ENCODE measurements at places on chromosomes 1 and 21.

- DNase-seq: no peak
Measured at GRCh38 chr1:111241797-111242196, 14.3 kb downstream of the CHI3L2 start.

DNA sequence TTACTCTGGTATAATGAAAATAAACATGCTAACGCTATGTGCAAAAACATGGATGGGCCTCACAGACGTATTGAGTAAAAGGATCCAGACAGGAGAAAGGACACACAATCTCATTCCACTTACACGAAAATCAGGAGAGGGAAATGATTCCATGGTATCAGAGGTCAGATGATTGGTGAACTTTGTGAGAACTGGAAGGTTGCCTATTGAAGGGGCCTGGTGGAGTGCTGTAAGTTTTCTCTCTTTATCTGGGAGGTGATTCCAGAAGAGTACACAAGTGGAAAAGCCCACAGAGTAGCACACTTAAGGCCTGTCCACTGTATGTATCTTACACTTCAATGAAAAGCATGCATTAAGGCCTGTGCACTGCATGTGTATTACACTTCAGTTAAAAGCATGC, 9.6 kb downstream of the GSTM2 start:
- DNase-seq: no peak

- no peak for DNase-seq
Measured at GRCh38 chr1:86365896-86366295, 30.2 kb downstream of the ODF2L start.

DNA sequence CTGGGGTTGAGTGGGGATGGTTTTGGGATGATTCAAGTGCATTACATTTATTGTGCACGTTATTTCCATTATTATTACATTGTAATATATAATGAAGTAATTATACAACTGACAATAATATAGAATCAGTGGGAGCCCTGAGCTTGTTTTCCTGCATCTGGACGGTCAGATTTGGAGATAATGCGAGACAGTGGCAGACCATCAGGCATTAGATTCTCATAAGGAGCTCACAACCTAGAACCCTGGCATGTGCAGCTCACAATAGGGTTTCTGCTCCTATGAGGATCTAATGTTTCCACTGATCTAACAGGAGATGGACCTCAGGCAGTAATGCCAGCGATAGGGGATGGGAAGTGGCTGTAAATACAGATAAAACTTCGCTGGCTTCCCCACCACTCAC, 77.9 kb upstream of the LRRC53 start:
- DNase-seq: no peak

DNA sequence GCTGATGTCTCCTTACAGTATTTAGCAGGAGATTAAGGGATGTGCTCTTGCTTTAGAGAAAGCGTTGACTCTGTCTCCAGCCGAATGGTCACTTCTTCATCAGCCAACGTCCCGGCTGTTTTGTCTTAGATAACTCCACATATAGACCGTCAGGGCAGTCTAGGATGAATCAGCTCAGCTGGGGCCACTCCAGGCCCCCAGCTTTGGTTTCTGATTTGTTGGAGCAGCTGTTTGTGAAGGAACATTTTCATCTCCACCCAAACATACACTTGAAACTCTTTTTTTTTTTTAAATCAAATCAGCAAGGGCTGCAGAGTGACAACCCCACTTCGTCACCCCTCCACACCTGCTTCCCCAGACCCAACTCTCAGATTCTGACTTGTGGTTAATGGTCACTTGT, 206.1 kb upstream of the GALNT2 start:
- no peak for DNase-seq

DNA sequence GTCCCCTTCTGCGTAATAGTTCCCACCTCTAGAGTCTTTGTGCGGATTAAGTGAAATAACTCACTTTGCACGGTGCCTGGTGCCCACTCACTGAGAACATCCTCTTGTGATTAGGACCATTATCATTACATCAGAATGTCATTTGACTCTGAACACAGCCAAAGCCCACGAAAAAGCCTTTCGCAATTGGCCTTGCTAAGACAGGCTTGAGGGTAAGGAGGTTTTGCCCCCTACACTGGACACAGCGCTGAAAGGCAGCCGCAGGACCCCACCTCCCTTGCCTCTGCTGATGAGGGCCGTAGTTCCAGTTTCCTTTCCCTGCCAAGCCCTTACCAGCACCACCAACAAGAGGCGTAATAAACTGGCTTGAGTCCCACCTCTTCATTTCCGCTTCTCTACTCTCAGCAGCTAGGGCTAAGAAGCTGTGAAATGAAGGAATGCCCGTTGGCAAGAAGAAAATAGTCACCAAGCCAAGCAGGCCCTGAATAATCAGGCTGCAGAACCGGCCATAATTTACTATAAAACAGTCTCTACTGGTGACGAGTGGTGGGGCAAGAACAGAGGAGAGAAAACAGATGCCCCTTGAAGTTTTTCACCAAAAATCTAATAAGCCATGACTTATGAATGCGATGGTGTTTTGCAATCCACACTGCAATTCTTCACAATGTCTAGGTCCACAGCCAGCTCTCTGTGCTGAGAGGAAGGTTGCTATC, 53.1 kb downstream of the SH3GLB1 start:
- no peak for DNase-seq

DNA sequence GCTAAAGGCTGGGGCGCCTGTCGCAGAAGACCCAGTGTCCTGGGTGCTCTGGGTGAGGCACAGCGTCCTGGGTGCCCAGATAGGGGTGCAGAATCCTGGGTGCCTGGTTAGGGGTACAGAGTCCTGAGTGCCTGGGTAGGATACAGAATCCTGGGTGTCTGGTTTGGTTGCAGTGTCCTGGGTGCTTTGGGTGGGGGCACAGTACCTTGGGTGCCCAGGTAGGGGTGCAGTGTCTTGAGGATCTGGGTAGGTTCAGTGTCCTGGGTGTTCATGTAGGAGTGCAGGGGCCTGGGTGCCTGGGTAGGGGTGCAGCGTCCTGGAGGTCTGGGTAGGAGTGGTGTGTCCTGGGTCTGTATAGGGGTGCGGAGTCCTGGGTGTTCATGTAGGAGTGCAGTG, 178.7 kb downstream of the CAMTA1 start:
- DNase-seq: no peak

DNA sequence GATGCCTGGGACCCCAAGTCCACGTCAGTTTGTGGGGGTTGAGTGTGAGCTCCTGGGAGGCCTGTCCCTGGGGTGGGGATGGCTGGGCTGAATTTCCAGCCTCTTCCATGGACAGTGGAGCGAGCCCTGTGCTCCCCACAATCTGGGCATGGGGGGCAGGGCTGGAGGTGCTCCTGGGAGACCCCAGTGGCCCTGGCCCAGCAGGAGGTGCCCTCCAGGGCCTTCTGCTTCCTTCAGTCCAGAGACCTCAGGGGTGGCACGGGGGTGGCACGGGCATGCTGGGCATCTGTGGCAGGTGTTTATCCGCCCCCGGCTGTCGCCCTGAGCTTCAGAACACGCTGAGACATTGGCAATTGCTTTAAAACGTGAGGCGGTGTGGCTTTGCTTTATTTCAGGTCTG, 40.9 kb downstream of the MORN1 start:
- no peak for DNase-seq

DNA sequence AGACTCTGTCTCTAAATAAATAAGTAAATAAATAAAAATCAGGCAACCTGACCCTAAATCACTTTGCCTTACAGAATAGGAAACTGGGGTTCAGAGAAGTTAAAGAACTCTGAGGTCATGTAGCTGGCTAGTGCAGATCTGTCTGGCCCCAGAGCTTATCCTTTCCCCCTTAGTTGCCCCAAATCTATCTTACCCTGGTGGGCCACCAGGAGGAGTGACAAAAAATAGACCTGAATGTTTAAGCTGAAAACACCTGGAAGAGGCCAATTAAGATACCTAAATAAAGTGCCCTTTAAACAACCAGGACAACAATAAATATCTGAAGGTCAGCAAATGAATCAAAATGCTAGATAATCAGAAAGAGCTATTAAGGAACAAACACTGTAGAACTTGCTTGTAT, 59.7 kb downstream of the TEX35 start:
- no peak for DNase-seq

- no peak for DNase-seq
Measured at GRCh38 chr1:161085165-161085564, 4.2 kb downstream of the NECTIN4 start.

GRCh38 chr1:43435146-43436145, 18.3 kb downstream of the HYI start:
- DNase-seq: no peak

DNA sequence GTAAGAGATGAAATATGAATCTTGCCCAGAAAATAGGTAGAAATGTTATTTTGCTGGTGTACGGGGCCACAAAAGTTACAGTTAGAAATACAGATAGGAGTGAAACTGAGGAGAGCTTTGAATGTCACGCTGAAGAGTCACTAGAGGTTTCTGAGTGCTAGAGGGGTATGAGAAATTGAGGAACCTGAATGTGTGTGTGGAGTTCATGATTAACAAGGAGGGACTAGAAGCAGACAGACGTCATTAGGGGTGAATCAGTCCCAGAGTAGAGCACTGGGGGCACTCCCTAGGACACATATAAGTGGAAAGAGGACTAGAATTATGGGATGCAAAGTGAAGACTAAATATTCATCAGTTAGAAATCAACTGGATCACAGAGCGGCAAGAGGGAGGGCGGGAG, 188.9 kb upstream of the MAP1LC3C start:
- DNase-seq: no peak

DNA sequence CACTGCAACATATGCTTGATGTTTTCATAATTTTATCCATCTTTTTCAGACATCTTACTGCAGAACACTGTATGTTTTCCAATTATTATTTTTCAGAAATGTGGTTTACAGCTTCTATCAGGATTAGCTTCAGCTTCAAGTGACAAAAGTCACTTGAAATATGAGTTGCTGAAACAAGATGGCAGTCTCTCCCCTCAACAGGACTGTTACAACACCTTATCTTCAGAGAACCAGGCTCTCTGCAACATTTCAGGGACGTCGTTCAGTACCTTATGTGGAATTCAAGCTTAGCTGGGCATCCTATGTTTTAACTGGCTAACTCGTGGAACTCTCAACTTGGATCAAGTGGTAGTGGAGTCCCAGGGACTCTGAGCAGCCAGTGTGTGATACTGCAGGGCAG, 2.0 kb upstream of the UBE2G2 start:
- DNase-seq: no peak

GRCh38 chr1:20207546-20207945, 21.2 kb upstream of the PLA2G2C start:
- DNase-seq: no peak

GRCh38 chr1:228095938-228096337, 7.2 kb downstream of the C1orf35 start:
- no peak for DNase-seq

GRCh38 chr1:192812420-192813209, 3.8 kb downstream of the RGS2 start:
- no peak for DNase-seq

DNA sequence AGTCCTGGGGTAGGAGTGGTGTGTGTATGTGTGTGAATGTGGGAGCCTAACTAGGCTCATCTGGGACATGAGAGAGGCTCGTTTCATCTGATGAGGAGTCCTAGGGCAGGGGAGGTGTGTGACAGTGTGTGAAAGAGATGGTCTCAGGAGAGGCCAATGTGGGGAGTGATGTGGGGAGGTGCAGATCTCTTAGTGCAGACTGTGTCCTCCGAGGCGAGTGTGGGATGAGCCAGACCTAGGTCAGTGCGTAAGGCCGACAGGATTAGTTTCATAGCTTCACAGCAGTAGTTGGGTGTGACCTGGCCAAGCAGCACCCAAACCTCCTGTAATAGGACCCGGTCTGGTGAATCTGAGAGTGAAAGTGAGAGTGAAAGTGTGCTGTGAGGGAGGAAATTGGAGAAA, 94.7 kb downstream of the LIPI start:
- DNase-seq: no peak

DNA sequence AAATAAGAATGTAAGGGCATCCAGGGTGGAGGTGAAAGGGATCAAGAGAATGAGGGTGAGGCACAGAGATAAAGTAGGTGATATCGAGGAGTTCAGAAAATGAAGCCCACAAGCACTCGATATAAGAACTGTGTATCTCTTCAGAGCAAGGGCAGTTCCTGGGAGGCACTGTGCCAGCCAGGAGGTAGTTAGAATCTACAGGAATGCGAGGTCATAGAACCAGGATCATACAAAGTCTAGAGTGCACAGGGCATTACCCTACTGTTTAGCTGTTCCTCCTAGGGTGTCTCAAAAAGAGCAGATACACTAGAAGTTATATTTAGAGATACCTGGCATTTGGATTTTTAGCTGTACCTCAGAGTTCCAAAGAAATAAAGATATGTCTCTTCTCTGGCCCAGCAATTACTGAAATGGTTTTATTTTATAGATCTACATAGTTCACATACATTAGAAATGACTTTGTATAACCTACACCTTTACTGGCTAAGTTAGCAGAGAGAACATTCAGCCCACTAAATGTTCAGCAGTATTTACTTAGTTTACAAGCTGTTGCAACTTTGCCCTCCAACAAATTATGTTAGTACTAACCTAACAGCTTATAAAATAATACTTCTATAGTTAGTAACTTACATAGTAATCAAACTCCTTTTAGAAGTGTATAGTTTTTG, 1.6 kb downstream of the OVAAL start:
- DNase-seq: no peak

- no peak for DNase-seq
Measured at GRCh38 chr1:113760102-113761080, 1.1 kb upstream of the PHTF1 start.

DNA sequence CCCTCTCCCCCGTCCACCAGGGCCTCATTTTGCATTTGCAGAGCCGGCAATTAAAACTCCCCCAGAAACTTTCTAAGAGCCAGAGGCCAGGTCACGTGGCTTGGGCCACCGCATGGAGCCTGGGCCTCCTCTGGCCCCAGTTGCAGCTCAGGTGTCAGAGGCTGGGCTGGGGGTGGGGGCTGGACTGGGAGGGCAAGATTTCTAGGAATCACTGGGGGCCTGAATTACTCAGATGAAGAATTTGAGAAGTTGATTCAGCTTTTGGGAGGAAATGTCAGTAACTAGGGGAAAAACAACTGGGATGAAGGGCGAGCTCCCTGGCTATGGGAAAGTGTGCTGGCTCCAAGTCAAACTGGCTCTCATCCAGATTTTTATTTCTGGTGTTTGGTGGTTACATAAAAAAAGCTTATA, 151.0 kb downstream of the CDC7 start:
- DNase-seq: no peak

DNA sequence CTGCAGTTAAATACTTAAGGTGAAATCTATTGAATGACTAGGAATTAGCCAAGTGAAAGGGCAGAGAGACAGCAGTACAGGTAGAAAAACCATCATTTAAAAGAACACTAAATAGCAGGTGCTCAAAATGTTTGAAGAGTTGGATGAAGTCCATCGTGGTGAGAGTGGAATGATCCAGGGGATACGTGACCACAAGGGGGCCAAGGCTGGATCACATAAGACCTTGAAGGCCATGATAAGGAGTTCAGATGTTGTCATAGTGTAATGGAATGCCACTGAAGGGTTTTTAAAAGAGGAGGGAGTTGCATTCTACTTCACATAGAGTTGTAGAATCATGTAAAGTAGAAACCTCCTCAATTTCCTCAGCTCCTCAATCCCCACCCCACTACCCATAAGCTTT, 34.8 kb upstream of the HOOK1 start:
- no peak for DNase-seq

- DNase-seq: no peak
Measured at GRCh38 chr1:7268983-7269382, 483.7 kb downstream of the CAMTA1 start.

- DNase-seq: no peak
Measured at GRCh38 chr21:46424621-46425020, 34.1 kb upstream of the DIP2A start.

- no peak for DNase-seq
Measured at GRCh38 chr21:33761441-33762036, 119.2 kb downstream of the ITSN1 start.

- DNase-seq: no peak
Measured at GRCh38 chr1:198686069-198686728, 47.4 kb downstream of the PTPRC start.

Data from C1 segment of cervical spinal cord (tissue), 14 donors.